HT1080 (cell line): ENCODE measurements at places on chromosomes 13 and 19.

DNA sequence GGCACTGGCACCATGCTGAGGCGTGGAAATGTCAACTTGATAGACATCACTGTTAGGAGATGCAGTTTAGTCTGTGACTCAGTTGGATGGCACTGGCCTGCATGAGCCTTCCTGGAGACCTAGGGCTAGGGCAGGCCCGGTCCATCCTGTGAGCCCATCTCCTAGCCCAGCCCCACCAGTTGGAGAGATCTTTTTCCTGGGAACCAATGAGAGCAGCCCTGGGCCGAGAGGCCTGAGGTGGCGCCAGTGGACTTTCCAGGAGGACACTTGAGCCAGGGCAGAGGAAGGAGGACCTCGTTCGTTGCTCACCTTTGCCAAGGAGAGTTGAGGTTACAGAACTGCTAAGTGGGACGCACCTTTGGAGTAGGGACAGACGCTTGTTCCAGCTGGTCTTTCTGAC is 100.5 kb upstream of the TEX29 start:
- DNase-seq = no peak

GRCh38 chr13:112775791-112776279 is 86.0 kb downstream of the ATP11A start:
- no peak for DNase-seq

- DNase-seq = no peak
These were observed 50.0 kb downstream of the TNFSF11 start for GRCh38 chr13:42623916-42624315.

DNA sequence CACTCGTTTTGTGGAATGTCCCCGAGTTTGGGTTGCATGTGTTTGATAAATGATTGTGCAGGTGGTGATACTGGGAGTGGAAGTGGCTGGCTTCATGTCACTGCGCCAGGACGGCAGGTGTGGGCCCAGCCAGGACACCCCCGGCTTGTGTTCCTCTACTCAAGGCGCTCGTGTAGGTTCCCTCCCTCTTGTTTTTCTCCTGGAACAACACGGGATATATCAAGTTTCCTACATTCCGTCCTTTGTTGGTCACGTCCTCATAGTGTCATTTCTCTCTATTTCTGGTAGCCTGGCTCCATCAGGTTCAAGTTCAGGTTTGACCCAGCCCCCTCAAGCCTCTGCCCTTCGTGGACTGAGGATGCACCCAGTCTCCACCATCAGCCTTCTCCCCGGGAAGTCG is 16.3 kb downstream of the IL17D start:
- DNase-seq = no peak

DNA sequence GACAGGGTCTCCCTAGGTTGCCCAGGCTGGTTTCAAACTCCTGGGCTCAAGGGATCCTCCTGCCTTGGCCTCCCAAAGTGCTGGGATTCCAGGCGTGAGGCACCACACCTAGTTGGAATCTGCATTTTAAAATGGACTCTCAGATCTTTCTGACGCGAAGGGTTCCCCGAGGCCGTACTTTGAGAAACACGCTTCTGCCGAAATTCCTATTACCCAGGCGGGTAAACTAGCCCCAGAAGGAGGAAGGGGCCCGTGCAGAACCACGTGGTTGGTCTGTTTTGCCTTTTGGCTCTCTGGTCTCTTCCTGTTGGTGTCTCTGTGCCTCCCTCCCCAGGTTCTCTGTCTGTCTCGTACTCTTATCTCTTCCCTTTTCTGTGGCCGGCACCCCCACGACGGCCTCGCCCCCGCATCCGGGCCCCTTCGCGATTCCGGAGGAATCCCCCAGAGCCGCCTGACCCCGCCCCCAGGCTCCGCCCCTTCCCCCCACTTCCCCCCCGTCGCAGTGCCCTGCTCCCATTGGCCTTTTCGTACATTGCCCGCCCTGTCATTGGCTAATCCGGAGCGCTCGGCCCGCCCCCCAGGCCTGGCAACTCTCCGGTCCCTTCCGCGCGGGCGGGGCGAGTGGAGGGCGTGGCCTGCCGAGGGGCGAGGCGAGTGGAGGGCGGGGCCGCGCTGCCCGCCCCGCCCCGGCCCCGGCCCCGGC is at the start of gene TNFAIP8L1:
Gene TNFAIP8L1 (plus strand): TSS at position 689 of the 703 bp plus-strand sequence. CDS start 12,354 bp downstream, outside the sequence.
- DNase-seq = peak; percentile 77

DNA sequence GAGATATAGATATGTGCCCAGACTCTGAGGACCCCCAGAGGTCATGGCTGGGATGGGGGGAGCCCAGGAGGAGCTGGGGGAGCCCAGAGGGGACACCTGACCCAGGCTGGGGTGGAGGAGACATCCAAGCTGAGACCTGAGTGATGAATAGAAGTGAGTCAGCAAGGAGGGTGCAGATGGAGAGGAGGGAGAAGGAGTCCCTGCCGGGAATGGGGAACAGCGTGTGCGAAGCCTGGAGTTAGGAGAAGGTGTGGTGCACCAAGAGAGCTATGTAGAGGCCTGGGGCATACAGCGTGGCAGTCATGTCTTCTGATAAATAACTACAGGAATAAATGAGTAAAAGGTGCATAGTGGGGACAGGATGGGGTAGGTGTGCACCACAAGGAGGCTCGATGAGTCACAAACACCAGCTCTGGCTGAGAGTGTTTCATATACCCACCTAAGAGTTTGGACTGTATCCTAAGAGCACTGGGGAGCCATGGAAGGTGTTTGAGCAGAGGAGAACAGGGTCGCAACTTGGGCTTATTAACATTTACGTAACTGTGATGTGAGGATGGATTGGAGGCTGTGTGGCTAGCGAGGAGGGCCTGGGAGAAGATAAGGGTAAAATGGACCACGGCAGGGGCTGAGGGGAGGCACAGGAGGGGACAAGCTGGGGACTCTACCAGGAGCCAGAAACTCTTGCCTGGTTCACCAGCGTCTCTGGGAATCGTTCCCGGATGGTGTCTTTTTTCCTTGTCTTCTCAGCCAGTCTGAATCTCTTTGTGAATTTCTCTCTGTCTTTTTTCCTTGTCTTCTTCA is 1.4 kb downstream of the CEACAM18 start:
- no peak for DNase-seq

- no peak for DNase-seq
These were observed 2.7 kb upstream of the ZBTB7A start for GRCh38 chr19:4069331-4069959.

DNA sequence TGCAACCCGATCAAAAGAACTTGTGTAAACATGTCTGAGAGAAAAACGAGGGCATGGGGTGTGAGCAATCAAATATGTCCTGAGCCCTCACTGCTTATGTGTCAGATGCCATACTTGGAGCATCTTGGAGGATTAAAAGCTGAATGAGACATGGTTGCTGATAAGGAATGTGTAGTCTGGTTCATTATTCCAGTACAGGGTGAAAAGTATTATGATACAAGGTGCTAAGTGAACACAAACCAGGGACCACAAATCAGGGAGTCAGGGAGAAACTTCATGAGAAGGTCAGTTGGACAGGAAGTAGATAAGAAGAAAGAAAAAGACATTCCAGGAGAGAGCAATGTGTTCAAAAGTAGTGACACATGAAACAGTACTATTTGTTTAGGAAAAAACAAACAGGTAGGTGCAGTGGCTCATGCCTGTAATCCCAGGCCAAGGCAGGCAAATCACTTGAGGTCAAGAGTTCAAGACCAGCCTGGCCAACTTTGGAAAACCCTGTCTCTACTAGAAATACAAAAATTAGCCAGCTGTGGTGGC is 2.0 kb upstream of the RCBTB1 start:
- peak; percentile 25 for DNase-seq
